ENCODE measurements at places on chromosomes 11 and 22. TPM values are rescaled to one million over a fixed set of nuclear protein-coding genes. Genes with fewer than 3 reads are reported as not detected.

GRCh38 chr11:115566180-115566764 is 62.1 kb upstream of the CADM1 start:
- DNase-seq: no peak

DNA sequence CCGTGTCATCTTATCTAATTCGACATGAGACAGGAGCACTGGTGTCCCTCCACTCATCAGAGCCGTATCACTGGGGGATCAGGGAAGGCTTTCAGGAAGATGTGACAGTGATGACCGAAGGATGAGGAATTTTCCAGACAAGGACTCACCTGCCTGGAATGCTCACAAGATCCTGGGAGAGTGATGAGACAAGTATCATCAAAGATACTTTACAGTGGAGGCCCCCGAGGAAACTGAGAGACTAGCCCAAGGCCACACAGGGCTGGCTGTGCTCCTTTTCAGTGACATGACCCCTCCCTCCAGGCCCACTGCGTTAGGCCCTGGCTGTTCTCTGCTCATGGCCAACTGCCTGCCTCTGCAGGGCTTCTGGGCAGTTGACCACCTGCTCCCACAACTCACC is 13.0 kb downstream of the CLPB start:
- DNase-seq: no peak

The PLAAT5 gene
- polyA plus RNA-seq: not detected

- no peak for DNase-seq
Measured at GRCh38 chr22:26892166-26893041, 235.0 kb downstream of the MIAT start.

GRCh38 chr11:130674686-130675308 is 226.4 kb downstream of the ADAMTS15 start:
- no peak for DNase-seq

- no peak for DNase-seq
Measured at GRCh38 chr11:33182246-33182878, 21.1 kb upstream of the CSTF3 start.

- no peak for DNase-seq
Measured at GRCh38 chr22:47206666-47207218, 444.3 kb downstream of the TBC1D22A start.

DNA sequence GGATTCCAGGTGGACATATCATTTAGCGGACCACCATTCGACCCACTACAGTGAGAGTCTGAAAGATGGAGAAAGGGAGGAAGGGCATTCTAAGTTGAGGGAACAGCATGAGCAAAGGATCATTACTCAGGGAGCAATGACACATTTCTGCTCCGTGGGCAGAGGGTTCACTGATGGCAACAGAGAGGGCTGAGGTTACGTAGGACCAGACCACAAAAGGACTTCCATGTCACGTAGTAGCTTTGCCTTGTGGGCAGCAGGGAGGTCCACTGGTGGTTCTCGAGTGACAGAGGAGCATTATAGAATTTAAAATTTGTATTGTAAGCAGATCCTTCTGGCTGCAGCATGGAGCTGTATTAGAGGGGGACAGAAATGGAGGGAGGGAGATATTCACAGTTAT is 109.7 kb upstream of the NAV2 start:
- DNase-seq: no peak

The PRR5L gene
- polyA plus RNA-seq: 43.0 TPM

The MRGPRF gene
- not detected for polyA plus RNA-seq

The OR10D3 gene
- polyA plus RNA-seq: not detected

DNA sequence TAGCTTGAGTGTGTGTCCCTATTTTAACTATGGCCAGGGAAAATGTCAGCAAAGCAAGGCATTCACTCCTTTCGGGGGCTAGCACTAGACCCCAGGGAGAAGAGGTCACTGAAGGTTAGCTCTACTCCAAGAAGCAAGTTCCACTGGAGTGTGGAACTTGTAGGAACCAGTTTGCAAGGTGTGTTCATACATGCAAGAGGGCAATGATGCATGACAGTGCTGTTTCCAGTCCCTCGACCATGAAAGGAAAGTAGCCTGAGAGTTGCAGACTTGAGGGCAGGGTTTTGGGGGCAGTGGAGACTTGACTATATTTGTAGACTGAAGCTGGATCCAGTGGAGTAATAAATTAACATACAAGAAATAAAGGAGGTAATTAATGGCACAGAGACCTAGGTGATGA is 21.6 kb upstream of the SLC36A4 start:
- DNase-seq: no peak

- no peak for DNase-seq
Measured at GRCh38 chr11:93033093-93033492, 63.6 kb downstream of the MTNR1B start.

The CYTH4 gene
- polyA plus RNA-seq: 80.2 TPM

DNA sequence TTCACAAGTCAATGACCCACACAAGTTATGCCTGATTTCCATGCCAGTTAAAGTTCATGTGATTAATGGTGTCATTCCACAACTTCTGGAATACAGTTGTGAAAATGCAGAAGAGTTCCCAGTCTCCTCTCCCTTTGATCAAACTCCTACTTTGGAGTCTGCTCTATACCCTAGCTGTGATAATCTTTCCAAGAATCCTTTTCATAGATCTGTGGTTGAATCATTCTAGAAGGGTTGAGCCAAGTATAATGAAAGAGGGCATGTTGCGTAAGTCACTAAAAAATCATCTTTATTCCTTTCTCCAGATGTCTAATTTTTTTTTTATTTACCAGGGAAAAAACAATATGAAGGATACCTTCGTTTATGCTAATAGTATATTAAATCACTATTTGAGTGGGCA is 89.7 kb upstream of the CARD18 start:
- DNase-seq: no peak

- no peak for DNase-seq
Measured at GRCh38 chr11:28911829-28912228, 803.6 kb downstream of the METTL15 start.

The ARHGAP8 gene
- polyA plus RNA-seq: not detected

The GP1BB gene
- polyA plus RNA-seq: not detected

GRCh38 chr11:68959465-68960293 is 21.1 kb downstream of the MRGPRD start:
- no peak for DNase-seq

The RCOR2 gene
- polyA plus RNA-seq: not detected

- DNase-seq: no peak
Measured at GRCh38 chr11:71139516-71140205, 112.7 kb downstream of the SHANK2 start.

The ADAMTS8 gene
- not detected for polyA plus RNA-seq

GRCh38 chr11:110818032-110818687 is 105.9 kb upstream of the ARHGAP20 start:
- DNase-seq: no peak

The KREMEN1 gene
- not detected for polyA plus RNA-seq

The VSTM5 gene
- polyA plus RNA-seq: not detected

DNA sequence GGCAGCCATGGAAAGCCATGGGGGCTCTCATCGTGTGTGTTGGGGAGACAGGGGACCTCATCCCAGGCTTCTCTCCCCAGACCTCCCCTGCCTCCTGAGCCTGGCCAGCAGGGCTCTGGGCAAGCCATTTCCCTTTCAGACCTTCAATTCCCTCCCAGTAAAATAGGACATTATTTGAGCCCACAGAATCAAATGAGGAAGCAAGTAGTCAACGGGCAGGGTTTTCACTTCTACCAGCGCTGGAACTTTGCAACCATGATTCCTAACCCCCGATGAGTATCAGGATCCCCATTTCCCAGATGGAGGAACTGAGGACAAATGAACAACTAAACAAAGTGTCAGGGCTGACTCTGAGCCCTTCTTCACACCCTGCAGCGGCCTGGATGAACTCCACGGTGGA is 48.9 kb upstream of the TCF20 start:
- DNase-seq: no peak

The CDC42EP1 gene
- not detected for polyA plus RNA-seq

- no peak for DNase-seq
Measured at GRCh38 chr22:46094676-46095075, 55.6 kb upstream of the PPARA start.

GRCh38 chr11:128511712-128512111 is 75.6 kb downstream of the ETS1 start:
- DNase-seq: no peak

- no peak for DNase-seq
Measured at GRCh38 chr22:26444777-26445176, 15.7 kb downstream of the ASPHD2 start.

GRCh38 chr11:21895686-21896085 is 297.2 kb upstream of the ANO5 start:
- DNase-seq: no peak

- DNase-seq: no peak
Measured at GRCh38 chr11:35009944-35010342, 93.5 kb downstream of the PDHX start.

GRCh38 chr11:122784325-122784955 is 53.9 kb upstream of the CRTAM start:
- DNase-seq: no peak

DNA sequence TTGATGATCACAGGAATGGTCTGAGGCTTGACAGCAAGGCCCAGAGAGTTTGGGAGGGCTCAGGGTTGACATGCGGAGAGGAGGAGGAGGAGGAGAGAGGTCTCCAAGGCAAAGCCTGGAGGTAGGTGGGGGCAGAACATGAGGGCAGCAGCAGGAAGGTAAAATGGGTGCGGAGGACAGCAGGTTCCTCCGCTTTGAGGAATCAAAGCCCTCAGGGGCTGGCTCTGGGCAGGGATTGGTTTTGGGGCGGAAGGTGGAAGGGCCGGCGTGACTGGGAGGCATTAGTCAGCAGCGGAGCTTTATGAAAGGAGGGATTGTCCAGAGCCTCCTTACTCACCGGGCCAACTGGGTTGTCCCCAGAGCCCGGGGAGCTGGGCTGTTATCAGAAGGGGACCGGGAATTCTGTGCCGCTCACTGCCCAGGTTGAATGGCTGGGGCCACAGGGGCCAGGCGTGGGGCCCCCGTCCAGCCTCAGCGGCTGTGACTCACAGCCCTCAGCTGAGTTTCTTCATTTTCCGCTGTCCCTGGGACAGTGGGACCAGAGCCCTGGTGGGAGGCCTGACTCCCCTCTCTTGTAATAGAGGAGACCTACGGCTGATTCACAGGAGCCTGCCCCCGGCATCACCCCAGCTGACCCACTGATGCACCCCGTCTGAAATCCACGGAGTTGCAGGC is 36.2 kb downstream of the LIF start:
- DNase-seq: no peak

GRCh38 chr22:42848941-42849550 is 8.0 kb downstream of the ARFGAP3 start:
- no peak for DNase-seq

GRCh38 chr11:29214833-29215232 is 802.0 kb downstream of the KCNA4 start:
- no peak for DNase-seq

- DNase-seq: no peak
Measured at GRCh38 chr22:44385781-44386180, 73.0 kb upstream of the SHISAL1 start.

The CHRDL2 gene
- not detected for polyA plus RNA-seq

The MYOD1 gene
- polyA plus RNA-seq: not detected

The GNAZ gene
- 0.53 TPM for polyA plus RNA-seq

- DNase-seq: no peak
Measured at GRCh38 chr11:73193251-73194033, 24.6 kb upstream of the P2RY2 start.

DNA sequence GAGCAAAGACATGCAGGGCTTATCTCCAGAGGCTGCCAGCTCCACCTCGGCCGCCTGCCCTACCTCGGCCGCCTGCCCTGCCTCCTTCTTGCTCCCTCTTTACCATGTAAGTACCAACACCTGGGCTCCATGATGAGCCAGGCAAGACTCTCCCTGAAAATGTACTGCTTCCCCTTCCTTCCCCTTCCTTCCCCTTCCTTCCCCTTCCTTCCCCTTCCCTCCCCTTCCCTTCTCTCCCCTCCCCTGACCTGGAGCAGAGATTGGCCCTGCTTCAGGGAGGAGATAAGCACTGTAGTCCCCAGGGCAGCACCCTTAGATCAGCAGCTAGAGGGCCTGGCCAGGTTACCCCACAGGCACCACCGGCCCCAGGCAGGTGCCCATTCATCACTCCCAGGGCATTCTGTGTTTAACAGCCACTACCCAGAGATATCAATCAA is 25.4 kb upstream of the ADORA2A start:
- DNase-seq: no peak

GRCh38 chr11:103789952-103790351 is 246.5 kb upstream of the DDI1 start:
- no peak for DNase-seq

GRCh38 chr11:85974122-85974521 is 94.8 kb downstream of the PICALM start:
- no peak for DNase-seq

- DNase-seq: no peak
Measured at GRCh38 chr11:1410366-1411291, 20.9 kb downstream of the BRSK2 start.

DNA sequence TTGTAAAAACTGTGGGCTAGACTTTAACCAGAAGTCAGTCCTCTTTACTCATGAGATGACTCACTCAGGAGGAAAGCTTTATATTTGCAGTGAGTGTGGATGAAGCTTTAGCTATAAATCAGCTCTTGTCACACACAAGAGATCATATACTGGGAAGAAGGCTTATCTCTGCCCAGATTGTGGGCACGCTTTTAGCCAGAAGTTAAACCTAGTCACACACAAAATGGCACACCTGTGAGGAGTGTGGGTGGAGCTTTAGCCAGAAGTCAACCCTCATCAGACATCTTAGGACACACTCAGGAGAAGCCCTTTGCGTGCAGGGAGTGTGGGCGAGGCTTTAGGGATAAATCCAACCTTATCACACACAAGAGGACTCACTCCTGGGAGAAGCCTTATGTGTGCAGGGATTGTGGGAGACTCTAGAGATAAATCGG is 706.9 kb upstream of the LUZP2 start:
- DNase-seq: no peak

DNA sequence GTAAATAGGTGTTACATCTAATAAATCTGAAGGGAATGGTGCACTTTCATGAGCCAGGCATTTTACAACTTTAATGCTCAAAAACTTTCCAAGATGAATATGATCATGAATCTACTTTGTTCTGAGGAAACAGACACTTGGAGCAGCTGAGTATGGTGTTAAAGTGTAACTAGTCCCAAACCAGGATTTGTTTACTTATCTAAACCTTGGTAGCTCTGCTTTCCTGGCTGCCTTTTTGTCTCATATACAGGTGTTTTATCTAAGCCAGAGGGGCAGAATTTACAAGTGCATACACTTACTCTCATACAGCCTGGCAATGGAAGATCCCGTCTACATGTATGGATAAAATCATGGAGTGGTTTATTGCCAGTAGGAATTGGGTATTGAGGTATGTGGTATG is 171.5 kb downstream of the FAT3 start:
- no peak for DNase-seq

GRCh38 chr11:36997656-36998055 is 399.6 kb upstream of the RAG2 start:
- DNase-seq: no peak
